Activated naive CD8-positive, alpha-beta T cell treated with anti-CD3 and anti-CD28 coated beads, Interleukin-2, amount 50 U/mL, for 24 hours (primary cell): ENCODE measurements at places on chromosomes 3 and 15.
A peak's percentile ranks its signal among the peaks of the same experiment; 100 is the strongest.

DNA sequence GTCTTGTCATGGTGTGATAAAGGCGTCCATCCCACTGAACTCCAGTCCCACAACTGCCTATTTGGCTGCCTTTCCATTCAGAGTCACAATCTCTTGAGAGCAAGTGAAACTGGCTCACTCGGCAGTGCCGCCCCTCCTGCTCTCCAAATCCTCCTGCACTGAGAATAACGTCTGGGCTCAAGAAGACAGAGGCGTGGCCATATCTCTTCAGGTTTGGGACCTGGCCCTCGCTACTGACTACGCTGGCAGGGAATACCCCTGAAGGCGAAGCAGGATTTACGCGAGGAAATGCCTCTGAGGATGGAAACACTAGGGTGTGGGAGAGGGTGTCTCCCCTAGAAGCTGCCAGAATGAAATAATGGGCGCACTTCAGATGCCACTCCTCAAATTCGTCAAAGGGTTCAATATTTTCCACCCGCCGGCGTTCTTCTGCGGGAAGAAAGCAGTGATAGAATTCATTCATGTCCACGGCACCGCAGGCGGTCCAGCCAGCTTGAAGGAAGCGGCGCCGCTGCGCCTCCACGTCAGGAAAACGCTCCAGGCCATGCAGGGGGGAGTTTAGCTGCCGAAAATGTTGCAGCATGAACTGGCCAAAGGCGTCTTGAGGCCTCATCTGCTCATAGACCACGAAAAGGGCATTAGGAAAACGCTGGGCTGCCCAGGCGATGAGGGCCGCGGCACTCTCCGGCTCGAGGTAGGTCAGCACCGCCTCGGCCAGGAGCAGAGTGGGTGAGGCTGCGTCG lies 985 bp downstream of the LCMT2 start:
- peak; percentile 4 for DNase-seq

GRCh38 chr3:149494759-149495580 lies 20.5 kb downstream of the TM4SF4 start:
- DNase-seq = no peak

DNA sequence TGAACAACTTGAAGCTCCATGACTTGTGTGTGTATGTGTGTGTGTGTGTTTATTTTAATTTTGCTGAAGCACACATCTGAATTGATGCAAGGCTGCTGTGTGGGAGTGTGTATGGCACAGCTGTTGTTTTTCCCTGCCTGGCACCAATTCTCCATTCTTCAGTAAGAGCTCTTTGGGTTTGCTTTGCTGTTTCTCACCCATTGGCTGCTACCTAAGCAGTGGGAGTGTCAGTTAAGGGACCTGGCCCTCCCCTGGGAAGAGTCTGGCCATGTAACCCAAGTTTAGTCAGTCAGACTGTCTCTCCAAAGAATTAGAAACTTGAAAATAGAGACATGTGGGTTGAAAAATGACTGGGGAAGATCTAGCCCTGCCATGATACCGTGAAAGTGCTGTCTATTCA lies 126.2 kb upstream of the SYNPR start:
- DNase-seq = no peak

- peak; percentile 17 for DNase-seq
Measured at GRCh38 chr3:129399895-129400357, 28.5 kb downstream of the EFCAB12 start.

DNA sequence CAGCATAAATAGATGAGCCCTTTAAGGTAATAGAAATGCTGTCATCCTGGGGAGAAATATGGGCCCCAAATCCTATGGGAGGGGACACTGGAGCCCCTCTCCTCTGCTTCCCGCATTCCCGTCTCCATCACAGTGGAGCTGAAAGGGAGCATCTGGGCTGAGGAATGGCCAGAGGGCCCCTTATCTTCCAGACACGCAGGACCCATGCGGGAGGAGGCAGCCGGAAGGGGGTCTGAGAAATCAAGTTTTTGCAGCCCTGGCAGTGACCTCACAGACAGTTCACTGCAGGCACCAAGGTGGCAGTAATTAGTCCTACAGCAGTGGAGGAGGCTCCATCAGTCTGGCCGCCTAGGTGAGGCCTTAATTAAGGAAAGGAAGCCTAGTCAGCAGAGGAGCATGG lies 80.2 kb downstream of the RAB11A start:
- DNase-seq = no peak

- no peak for DNase-seq
Measured at GRCh38 chr3:9047452-9048346, 84.4 kb upstream of the RAD18 start.

DNA sequence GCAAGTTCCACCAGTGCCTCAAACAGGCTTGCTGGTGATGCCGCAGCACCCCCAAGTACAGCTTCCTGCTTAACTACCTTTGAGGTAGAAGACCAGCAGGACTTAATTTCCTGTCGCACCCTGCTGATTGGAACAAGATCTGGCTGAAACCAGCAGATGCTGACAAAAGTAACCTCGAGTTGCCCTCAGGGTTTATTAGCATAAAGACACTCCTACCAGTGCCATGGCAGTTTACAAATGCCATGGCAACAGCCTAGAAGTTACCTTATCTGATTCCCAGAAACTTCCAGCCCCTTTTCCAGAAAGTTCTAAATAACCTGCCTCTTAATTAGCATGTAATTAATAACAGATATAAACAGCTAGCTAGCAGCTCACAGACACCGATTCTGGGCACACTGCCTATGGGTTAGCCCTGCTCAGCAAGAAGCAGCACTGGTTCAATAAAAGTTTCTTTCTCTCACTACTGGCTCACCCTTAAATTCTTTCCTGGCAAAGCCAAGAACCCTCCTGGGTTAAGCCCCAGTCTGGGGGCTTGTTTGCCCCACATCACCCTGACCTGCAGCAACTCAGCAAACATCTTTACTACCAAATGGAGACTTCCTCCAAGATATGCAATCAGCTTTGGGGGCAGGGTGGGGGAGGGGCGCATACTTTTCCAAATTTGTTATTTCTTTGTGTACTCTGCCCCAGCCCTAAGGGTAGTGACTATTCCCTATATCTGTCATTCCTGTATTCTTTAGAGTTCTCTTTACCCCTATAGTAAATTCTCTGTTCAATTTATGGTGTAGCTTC lies 54.2 kb downstream of the MAP4 start:
- DNase-seq = no peak

DNA sequence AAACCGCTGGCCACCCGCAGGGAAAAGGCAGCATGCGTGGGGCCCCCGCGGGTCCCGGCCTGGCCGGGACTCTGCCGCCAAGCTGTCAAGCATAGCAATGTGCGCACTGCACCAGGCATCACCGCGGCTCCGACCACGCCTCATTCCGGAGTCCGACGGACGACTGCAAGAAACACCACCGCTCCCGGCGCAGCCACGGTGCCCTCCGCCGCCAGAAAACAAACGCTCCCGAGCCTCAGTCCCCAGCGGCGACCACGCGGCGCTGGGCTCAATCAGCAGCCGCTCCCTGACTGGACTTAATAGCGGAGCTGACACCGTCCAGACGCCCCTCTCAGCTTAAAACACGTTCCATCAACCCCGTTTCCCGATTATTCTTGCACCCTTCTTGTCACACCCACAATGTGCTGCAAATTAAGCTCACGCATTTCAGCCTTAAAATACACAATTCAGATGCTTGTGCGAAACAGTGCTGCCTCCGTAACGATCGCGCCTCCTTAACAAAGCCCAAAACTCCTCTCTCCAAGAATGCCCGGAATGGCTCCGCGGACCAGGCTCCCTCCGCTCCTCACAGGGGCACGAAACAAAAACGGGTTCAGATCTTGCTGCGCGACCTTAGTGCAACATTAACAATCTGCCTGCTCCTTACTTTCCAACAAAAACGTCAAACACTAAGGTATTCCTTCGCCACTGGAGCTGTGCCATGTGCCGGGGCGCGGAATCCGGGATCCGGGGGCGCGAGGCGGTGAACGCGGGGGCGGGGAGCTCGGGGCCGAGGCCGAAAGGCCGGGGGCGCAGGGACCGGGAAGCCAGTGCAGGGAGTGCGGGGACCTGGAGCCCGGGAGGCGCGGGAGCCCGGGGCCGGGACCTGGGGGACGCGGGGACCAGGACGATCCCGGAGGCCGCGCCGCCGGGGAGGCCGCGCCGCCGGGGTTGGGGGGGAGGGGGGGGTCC lies 655 bp downstream of the CYFIP1 start:
- DNase-seq = peak; percentile 48

DNA sequence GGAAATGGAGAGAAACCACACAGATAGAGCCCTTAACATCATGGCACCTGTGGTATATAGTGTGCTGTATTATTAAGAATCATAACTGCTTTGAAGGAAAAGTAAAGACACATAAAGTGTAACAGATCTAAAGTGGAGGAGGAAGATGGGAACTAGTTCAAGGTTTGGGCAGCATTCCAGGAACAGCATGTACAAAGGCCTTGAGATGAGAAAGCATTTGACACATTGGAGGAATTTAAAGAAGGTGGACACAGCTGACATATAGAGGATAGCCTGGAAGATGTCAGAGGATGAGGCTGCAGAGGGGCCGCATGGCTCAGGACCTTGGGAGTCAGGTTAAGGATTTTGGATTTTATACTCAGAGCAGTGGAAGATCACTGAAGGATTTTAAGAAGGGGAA lies 39.0 kb downstream of the LRTM1 start:
- DNase-seq = no peak

GRCh38 chr3:8338424-8338823 lies 163.2 kb upstream of the LMCD1 start:
- no peak for DNase-seq

GRCh38 chr15:57146506-57147201 lies 228.2 kb downstream of the TCF12 start:
- no peak for DNase-seq

DNA sequence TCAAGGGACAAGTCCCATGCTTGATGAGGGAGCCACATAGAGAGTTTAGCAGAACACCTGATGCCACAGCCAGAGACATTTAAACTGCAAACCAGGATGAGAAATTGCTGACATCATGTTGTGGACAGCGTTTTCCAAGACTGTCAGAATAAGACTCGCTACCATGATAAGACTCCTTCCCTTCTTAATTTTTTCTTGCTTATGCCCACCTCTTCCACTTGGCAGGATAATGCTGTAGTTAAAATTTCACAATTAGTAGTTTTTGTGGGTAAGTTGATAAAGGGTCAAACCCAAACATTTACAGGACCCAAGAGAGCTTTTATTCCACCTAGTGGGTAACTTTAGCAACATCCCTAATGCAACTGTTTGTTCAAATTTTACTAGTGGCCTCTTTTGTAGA lies 3.0 kb upstream of the PIAS1 start:
- DNase-seq = no peak

DNA sequence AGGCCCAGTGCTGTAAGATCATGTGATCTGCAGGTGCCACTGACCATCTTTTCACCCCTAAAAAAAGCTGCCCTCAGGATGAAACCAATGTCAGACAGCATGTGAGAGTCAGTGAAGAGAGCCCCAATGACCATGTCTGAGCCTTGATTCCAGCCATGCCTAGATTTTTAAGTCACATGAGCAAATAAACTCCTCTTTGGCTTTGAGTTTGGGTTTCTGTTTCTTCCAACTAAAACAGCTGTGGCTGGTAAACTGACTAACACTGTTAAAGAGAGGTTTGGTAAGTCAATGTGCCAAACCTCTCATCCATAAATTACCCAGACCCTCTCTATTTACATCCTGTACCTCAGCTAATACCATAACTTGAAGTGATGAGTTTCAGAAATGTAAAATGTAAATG lies 8.3 kb downstream of the MYO5A start:
- no peak for DNase-seq

DNA sequence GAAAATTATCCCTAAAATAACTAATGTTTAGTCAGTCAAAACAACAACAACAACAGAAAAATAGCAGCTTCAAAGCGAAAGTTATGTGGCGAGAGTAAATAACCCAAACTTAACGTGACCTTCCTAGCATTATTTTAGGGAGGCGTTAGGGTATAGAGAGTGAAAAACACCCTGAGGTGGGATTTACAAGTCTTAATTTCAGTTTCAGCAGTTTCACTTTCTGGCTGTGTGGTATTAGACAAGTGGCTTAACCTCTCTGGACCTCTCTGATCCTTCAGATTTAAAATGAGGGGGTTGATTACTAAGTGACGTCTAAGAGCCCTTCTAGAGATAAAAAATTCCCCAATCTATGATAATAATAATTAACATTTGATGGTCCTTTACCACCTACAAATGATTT lies 291.2 kb downstream of the ZBTB20 start:
- DNase-seq = no peak

DNA sequence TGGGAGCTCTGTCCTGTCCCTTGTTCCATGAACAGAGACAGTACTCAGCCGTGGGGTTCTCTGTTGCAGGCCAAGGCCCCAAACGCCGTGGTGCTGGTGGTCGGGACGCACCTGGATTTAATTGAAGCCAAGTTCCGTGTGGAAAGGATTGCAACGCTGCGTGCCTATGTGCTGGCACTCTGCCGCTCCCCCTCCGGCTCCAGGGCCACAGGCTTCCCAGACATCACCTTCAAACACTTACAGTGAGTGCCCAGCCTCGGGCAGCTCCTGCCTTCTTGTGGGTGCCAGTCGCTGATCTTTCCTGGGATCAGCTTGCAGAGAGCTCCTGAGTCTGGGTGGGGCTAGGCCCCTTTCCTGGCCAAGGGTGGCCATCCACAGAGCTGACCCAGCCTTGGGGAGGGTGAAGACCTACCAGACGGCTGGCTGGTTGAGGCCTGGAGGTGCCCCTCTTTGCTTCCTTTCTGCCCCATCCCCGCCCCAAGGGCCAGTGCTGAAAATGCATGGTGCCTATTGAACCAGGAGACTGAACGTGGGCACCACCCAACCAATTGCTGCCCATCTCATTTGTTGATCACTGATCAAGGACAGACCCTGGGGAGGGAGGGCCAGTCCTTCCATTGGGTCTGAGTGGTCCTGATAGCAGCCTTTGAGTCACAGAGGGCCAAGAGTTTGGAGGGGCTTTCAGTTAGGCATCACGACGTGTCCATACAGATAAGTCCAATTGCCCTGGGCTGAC lies 106.9 kb downstream of the LRRK1 start:
- no peak for DNase-seq

- no peak for DNase-seq
Measured at GRCh38 chr3:177968891-177969290, 567.3 kb upstream of the KCNMB2 start.

DNA sequence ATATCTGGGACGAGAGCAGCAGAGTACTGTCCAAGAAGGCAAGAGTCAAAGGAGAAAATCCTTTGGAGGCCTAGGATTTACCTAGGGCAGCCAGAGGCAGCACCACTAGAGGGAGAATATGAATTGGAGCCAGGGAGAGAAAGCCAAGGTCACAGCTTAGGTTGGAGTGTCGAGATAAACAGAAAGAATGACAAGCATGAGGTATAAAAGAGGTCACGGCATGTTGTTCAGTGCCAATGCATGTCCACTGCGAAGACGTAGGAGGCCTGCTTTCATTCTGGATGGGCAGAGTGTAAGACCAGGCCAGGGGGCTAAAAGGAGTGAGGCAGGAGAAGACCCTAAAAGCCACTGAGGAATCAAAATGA lies 47.2 kb downstream of the THBS1 start:
- no peak for DNase-seq

GRCh38 chr3:14555835-14556234 lies 15.7 kb upstream of the GRIP2 start:
- DNase-seq = no peak

- no peak for DNase-seq
Measured at GRCh38 chr3:163773136-163773535, 1305.2 kb downstream of the SI start.
